ENCODE measurements at places on chromosomes 5 and 9.

GRCh38 chr9:34430843-34431437, 27.4 kb downstream of the FAM219A start:
- peak; percentile 30 for DNase-seq

DNA sequence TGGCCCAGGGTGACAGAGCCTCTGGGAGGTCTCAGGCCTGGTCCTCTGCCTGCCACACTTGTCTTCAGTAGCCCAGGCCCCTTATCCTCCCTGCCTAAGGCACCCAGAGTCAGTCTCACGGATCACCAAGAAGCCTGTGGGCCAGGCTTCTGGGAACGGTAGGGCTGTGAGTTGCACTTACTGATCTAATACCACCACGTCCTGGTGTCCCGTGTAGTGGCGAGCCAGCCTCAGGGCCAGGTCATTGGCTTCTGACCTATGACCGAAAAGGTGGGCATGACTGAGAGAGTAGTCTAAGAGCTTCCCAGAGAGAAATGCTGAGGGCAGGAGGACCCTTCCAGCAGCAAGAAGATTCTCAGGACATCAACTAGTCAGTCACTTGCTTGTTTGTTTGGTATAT, 7.4 kb downstream of the PHYKPL start:
- no peak for DNase-seq

GRCh38 chr5:40052808-40053207, 626.9 kb upstream of the PTGER4 start:
- no peak for DNase-seq

- no peak for DNase-seq
Measured at GRCh38 chr5:134787692-134788091, 29.1 kb downstream of the DDX46 start.

DNA sequence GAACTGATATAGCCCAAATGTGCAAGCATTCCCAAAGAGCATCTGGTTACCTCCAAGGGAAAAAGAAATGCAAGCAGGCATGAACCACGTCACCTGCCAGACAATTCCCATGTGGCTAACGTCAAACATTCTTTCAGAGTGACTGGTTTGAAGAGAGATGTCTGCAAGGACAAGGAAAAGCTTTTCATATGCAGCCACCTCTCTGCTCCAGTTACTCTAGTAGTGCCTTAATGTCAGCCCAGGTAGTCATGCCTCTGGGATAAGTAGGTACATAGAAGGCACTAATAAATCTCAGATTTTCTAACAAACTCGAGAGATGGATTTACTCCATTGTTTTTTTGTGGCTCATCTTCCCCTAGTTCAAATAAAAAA, 96.8 kb upstream of the IFNK start:
- DNase-seq: no peak

GRCh38 chr5:65774346-65774745, 52.3 kb downstream of the NLN start:
- DNase-seq: no peak

DNA sequence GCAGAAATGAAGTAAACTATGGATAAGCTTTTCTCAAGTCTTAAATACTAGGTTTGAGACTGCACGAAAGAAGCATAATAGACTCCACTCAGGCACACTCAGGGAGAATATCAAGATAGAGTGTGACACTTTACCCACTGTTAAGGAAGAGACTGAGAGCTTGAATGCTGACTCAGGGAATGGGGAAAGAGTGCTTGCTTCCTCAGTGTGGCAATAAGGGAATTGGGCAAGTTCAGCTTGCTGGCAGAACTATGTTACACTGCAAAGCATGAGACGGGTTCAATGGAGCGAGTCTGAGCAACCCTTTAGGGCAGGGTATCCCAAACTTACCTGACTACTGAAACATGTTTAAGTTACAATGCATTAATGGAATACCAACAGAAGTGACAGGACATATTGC, 237.7 kb upstream of the MEF2C start:
- no peak for DNase-seq

- DNase-seq: no peak
Measured at GRCh38 chr5:78594021-78594420, 54.6 kb downstream of the LHFPL2 start.

DNA sequence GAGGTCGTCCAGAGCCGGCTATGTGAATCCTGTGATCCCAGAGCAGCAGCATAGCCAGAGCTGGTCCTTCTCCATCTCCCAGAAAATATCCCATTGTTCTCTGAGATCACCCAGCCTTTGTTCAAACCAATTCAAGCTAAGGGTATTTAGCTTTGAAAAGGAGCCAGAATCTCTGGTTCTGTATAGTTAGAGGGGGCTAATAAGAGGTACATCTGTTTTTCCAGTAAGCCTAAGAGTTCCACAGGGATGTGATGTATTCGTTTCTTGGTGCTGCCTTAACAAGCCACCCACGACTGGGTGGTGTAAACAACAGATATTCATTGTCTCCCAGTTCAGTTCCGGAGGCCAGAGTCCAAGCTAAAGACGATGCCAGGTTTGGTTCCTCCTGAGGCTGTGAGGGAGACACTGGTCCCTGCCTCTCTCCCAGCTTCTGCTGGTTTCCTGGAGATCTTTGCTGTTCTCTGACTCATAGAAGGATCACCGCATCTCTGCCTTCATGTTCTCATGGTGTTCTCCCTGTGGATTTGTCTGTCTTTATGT, 344.8 kb downstream of the MTRR start:
- DNase-seq: no peak

DNA sequence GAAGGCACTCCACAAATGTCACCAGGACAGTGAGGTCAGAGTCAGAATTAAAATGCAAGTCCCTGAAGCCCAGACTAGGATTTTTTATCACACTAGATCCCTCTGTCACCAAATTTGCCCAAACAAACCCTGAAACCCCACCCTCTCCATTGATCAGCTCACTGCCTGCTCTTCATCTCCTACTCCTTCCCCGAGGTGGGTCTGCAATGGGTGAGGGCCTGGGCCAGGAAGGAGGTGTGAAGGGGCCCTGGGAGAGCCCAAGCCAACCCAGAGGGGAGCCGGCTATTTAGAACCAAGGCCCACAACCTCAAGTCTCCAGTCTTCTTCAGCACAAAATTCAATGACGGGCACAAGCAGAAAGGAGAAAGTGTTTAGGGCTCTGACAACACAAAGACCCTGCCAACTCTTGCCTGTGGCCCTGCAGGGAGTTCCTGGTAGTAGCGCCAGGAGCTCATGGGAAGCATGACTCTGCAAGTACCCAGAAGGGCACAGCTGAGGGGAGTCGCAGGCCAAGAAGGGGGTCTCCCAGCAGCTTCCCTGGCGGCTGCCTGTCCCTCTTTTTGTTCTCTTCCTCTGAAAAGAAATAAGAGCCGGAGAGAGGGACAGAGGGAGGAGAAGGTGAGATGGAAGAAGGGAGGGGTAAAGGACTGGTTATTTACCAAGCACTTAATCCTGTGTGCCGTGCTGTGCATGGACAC, 5.5 kb downstream of the FOXI1 start:
- DNase-seq: no peak

- DNase-seq: no peak
Measured at GRCh38 chr5:54838843-54839242, 146.6 kb downstream of the ESM1 start.

GRCh38 chr5:160333721-160334120, 21.4 kb upstream of the CCNJL start:
- no peak for DNase-seq

- DNase-seq: no peak
Measured at GRCh38 chr9:36006549-36007315, 30.0 kb upstream of the RECK start.

DNA sequence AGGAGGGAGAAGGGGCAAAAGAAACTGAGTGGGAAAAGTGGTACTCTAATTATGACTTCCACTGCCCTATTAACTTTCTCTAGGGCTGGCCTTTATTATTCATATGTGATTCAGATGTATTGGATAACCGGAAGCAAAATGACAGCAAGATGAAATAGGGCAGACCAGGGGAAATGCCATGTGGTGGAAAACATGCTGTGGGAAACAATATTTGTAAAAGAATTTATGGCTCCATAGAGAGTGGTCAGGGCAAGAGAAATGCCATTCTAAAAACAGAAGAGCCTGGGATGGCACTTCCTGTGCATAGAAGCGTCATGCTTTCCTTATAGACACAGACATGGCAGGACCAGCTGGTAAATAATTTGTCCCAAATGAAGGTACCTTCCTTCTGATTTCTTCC, 67.7 kb downstream of the MEGF10 start:
- no peak for DNase-seq

DNA sequence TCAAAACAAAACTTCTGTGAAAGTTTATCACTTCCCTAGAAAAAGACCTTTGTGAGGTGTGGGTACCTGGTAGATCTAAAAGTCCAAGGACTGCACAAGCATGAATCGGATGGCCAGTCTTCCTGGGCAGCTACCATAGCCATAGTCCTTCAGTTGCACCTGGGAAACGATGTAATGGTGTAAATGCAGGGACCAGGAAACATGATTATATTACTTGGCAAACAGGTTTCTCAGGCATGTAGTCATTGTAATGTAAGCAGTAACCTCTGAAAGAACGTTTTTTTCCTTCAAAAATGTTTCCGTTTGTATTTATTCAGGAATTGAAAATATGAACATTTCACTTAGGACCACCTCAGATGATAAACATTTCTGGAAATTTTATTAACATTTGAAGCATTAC, 433.4 kb downstream of the DTWD2 start:
- no peak for DNase-seq

DNA sequence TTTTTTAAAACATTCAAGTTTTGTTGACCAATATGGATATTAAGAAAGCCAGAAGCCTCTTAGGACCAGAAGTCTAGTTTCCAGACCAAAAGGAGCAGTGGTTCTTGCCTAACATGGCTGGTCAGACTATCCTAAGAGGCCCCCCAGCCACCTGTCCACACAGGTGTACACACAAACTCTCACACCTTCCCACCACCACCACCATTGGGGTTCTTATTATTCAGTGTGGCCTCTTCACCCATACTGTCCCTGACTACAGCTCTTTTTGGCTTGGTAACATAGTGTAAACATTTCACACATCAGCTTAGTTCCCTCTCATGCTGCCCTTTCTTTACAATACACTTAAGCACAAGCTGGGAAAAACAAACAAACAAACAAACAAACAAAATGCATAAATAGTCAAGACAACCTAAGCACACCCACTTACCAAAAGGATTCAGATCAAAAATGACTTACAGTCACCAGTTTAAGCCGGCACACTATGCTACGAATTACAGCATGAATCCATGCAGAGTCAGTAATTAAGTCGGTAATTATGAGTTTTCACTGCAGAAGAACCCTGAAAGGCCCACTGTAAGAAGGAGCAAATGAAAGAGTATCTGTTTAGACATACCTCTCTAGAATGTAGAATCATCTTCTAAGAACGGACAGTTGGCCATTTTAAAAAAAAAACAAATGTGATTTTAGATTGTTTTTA, 9.5 kb downstream of the LHFPL2 start:
- no peak for DNase-seq

- DNase-seq: no peak
Measured at GRCh38 chr9:83665580-83666200, 42.1 kb downstream of the UBQLN1 start.

DNA sequence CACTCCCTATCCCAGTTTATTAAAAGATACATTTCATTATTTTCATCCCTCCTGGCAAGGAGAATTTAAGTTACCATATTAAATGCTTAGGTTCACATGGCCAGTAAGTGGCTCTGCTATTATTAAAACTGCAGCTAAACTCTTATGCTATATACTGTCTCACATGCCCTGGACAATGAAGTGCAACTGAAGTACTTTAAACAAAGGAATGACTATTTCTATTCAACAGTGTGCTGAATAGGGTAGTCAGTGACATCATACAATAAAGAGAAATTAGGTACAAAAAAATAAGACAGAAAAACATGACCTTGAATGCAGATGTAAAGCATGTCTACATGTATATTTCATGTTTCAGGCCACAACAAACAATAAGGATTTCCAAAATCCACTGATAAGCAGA, 282.6 kb upstream of the SMC2 start:
- DNase-seq: no peak

GRCh38 chr5:14702238-14702839, 37.8 kb downstream of the OTULIN start:
- DNase-seq: no peak

All from anterior cingulate cortex (tissue), 58 donors.